SK-N-SH (cell line): ENCODE measurements at places on chromosomes 2 and 18. TPM values are rescaled to one million over a fixed set of nuclear protein-coding genes. Genes with fewer than 3 reads are reported as not detected.

GRCh38 chr2:27407798-27408491, 1.4 kb downstream of the PPM1G start:
- DNase-seq = peak; percentile 85
- peak overlapping the region; percentile 98 for H3K4me3 ChIP-seq
- H3K36me3 ChIP-seq = peaks cover 13% of the 10 kb centered on the region
- H3K4me1 ChIP-seq = peaks cover 6% of the 10 kb centered on the region

- H3K4me1 ChIP-seq = no peaks in the 10 kb centered on the region
- no peaks in the 10 kb centered on the region for H3K36me3 ChIP-seq
- H3K4me3 ChIP-seq = no peak overlapping the region
- no peak overlapping the region for H3K27ac ChIP-seq
These were observed 587.8 kb downstream of the ARHGAP15 start for GRCh38 chr2:143717053-143717452.

Gene COMMD1
- 32.5 and 33.1 TPM in 2 replicates for polyA plus RNA-seq

- H3K4me3 ChIP-seq = no peak overlapping the region
- no peak for DNase-seq
- no peaks in the 10 kb centered on the region for H3K27me3 ChIP-seq
- H3K4me1 ChIP-seq = no peaks in the 10 kb centered on the region; the same call in 1 of the 2 replicates
These were observed 49.1 kb downstream of the EML6 start for GRCh38 chr2:54772531-54772930.

- no peak for DNase-seq
- H3K4me3 ChIP-seq = no peak overlapping the region
- H3K4me1 ChIP-seq = no peaks in the 10 kb centered on the region; the same call in none of the 2 replicates
- H3K27ac ChIP-seq = no peak overlapping the region
- H3K27me3 ChIP-seq = no peaks in the 10 kb centered on the region
- H3K36me3 ChIP-seq = no peaks in the 10 kb centered on the region
These were observed 306.0 kb upstream of the COL3A1 start for GRCh38 chr2:188668017-188668680.

Gene DLGAP1
- not detected in 2 replicates for polyA plus RNA-seq

DNA sequence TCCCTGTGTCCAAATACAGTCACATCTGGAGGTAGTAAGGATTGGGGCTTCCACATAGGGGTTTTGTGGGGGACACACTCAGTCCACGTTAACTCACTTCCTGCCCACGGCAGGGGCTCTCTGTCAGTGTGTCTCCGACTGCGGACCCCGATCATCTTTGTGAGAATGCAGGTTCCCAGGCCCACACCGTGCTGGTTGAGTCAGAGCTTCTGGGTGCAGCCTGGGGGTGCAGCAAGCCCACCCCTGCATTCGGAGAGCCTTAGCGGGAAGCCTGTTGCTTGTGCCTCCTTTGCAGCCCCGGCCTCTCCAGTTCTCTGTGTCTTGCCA, 28.0 kb downstream of the HPCAL1 start:
- H3K36me3 ChIP-seq = no peaks in the 10 kb centered on the region
- H3K4me3 ChIP-seq = no peak overlapping the region
- peaks cover 73% of the 10 kb centered on the region for H3K4me1 ChIP-seq
- DNase-seq = no peak
- no peak overlapping the region; the same call in 1 of the 2 replicates for H3K27ac ChIP-seq

DNA sequence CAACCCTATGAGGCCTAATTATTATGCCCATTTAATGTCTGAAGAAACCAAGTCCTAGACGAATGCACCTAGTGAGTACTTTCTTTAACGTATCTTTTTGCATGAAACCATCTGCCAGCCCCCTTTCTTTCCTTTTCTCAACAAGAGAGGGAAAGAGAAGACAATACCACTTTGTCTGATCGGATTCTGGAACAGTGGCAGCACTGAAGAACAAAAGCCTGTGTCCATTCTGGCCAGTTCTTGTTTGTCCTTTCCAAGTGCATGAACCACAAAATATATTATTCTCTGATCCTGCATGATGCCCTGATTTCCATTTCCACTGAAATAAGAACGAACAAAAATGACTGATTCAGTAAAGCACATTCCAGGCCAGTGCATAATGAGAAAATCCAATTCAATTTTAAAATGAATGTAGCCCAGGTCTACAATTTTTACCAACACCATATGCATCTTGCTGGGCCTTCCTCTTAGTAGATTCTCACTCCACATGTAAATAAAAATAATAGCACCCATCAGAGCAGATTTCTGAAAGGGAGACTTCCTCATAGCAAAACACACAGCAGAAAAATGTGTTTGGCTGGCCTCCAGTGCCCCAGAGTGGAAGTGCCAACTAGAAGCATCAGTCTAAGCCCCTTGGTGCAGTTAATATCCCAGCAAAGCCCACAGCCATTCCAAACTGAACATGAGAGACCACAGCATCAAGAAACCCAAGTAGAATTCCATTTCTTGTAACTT, 422.6 kb upstream of the ID2 start:
- H3K4me1 ChIP-seq = peaks cover 10% of the 10 kb centered on the region
- no peak for DNase-seq

- H3K27me3 ChIP-seq = no peaks in the 10 kb centered on the region
- H3K27ac ChIP-seq = no peak overlapping the region
- no peaks in the 10 kb centered on the region for H3K36me3 ChIP-seq
- DNase-seq = peak; percentile 57
- no peak overlapping the region for H3K4me3 ChIP-seq
These were observed 157.4 kb downstream of the DTNA start for GRCh38 chr18:34867520-34867919.

DNA sequence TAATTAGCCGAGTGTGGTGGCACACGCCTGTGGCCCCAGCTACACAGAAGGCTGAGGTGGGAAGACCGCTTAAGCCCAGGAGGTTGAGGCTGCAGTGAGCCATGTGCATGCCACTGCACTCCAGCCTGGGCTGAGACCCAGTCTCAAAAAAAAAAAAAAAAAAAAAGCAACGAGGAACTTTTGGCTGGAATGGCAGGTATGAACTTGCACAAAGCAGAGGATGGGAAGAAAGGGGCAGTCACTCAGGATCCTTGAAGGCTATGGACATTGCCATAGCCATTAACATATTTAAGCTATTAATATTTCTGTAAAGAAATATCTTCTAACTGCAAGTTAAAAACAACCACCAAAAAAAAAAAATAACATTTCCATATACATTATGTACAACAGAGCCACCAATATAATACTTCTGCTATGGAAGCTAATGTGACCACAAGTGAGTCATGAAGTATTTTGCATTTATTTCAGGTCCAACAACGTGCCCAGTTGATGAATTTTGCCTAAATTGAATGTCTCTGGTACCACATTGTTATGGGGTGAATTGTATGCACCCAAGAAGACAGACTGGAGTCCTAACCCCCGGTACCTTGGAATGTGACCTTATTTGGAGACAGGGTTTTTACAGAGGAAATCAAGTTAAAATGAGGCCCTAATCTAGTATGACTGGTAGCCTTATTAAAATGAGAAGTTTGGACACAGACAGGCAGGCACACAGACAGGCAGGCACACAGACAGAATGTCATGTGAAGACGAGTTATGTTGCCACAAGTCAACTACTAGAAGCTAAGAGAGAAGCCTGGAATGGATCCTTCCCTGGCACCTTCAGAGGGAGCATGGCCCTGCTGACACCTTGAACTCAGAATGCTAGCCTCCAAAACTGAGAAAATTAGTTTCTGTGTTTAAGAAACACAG, 102.8 kb downstream of the RBMS1 start:
- no peaks in the 10 kb centered on the region for H3K27me3 ChIP-seq
- no peaks in the 10 kb centered on the region for H3K36me3 ChIP-seq
- peaks cover 21% of the 10 kb centered on the region for H3K4me1 ChIP-seq
- no peak overlapping the region for H3K27ac ChIP-seq
- no peak for DNase-seq
- H3K4me3 ChIP-seq = no peak overlapping the region

Gene KCNJ13
- not detected in 2 replicates for polyA plus RNA-seq

- H3K27me3 ChIP-seq = no peaks in the 10 kb centered on the region
- no peaks in the 10 kb centered on the region for H3K36me3 ChIP-seq
- H3K27ac ChIP-seq = no peak overlapping the region
These were observed 66.6 kb downstream of the CTIF start for GRCh38 chr18:48605408-48605845.

Gene ANKRD30BL
- polyA plus RNA-seq = not detected in 2 replicates

Gene CACNB4
- polyA plus RNA-seq = 0.10 and 0.18 TPM in 2 replicates
